Effector memory CD4-positive, alpha-beta T cell (primary cell): ENCODE measurements at places on chromosomes 3 and 15.

DNA sequence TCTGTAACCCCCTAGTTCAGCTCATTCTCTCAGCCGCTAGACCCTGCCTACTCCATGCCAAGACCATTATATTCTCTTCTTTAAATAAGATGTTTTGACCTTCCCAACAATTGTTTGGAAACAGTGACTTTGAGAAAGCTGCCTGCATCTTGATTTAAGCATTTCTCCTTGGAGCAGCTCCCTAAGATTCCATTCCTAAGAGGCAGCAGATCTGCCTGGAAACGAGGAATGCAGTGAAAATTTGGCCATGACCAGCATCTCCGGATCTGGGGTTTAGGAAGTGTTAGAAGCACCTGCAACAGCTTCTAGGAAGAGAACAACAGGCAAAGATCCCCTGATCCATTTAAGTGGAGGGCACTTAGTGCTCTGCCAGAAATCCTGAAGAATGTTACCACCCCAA lies 235.7 kb downstream of the NTRK3 start:
- no peak for DNase-seq

- DNase-seq, result no peak
Measured at GRCh38 chr15:96183514-96183850, 147.0 kb upstream of the NR2F2 start.

DNA sequence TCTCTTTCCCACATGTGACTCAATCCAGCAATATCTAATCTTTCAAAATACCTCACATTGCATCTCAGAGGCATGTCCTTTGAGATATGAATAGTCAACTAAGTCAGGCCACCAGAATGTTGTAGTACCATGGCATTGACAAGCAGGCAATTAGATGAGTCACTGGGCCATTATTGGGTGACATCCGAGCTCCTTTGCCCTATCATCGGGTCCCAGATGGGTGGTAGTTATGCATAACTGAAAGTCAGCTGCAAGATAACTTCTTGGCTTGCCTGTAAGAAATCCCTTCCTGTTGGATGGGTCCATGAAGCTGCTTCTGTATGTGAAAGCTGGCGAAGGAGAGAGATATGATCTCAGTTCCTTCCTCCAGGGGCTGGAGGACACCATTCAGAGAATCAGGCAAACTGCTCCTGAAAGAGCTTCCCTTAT lies 32.8 kb downstream of the ARRDC4 start:
- DNase-seq, result no peak

GRCh38 chr3:13200946-13201345 lies 127.7 kb upstream of the IQSEC1 start:
- no peak for DNase-seq

GRCh38 chr3:116338713-116339112 lies 106.6 kb downstream of the LSAMP start:
- DNase-seq, result no peak

GRCh38 chr3:137709011-137709601 lies 55.0 kb upstream of the SOX14 start:
- DNase-seq, result no peak

GRCh38 chr3:106082616-106083015 lies 213.8 kb upstream of the CBLB start:
- no peak for DNase-seq

DNA sequence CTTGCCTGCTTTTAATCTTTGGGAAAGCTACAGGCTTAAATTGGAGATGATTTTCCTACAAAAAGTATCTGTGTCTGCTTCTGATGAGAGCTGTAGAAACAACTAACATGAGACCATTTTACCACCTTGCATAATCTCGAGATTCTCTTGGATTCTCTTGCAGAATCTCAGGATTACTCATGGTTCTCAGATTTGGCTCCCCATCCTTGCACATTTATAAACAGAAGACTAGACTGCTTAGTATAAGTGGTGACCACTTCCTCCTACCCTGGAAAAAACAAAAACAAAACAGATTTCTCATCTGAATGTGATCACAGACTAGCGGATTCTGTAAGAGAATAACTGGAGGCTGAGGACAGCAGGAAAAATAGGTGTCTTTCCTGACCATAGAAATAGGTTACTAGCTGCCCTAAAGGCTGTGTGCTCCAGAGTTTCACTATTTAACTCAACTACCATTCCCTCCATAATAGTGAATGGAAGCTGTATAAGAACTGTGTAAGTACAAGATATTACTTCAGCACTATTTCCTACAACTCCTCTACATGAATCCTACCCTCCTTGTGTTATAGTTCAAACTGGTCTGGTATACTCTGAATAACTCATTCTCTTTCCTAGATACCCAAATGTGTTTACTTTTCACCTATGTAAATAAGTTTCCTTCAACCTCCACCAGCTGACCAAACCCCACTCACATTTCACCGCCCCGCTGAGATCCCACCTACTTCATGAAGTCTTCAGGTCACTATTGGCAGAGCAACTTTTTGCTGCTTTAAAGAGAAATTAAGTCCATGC lies 122.2 kb upstream of the C2CD4B start:
- no peak for DNase-seq

DNA sequence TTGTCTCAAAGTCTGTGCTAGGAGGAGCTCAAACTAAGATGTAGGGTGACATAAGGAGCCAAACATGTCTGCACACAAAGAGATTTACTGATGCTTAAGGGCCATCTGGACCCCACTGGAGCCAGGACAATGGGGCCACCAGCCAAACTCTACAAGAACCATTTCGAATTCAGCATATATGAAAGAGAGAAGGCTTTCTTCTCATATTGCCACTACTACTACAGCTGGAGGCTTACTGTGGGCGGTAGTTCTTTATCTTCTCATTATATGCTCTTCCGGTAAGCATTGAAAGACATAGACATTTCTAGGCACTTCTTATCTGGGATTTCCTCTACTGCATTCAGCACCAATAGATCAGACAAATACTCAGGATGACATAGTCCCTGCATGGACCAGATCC lies 404.4 kb upstream of the PROK2 start:
- no peak for DNase-seq

DNA sequence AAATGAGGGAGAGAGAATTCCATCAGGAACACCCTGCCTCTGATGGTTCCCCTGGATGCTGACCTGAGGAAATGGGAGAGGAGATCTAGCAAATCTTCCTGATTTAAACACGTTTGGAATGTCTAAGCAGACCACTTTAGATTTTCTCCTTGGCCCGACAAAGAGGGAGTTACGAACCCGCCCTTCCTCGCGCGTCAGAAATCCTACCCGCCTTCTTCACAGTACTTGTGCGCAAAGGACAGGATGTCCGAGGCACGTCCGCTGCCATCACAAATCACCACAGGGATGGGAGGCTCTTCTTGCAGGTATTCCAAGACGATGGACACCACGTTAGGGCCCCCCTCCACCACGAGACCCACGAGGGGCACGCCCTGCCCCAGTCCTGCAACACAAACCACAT lies 38.6 kb downstream of the TRPM1 start:
- DNase-seq, result no peak

DNA sequence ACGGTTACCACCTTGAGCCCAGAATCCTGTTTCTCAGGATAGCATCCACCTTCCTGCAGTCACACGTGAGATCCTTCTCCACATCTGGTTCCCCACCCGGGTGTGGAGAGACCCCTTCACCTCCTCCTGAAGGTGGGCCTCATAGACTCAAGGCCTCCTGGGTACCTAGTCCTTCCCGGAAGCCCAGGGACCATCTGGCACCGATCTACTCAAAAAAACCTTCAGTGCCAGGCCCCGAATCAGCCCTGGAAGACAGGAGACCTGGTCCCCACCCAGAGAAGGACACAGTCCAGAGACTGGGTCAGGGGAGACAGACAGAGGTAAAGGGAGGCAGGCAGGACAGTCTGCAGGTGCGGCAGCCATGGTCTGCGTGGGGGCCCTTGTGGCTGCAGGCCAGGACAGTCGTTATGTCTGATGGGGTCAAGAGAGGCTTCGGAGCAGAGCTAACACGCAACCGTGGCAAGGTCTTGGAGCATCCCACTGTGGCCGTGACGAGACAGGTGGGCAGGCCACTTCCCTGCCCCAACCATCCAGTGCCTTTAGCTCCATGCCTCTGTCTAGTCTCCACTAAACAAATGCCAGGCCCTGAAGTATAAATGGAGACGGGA lies 112.2 kb upstream of the ABHD17C start:
- DNase-seq, result no peak

GRCh38 chr15:78315686-78316282 lies 16.4 kb upstream of the SKIC8 start:
- no peak for DNase-seq

- no peak for DNase-seq
Measured at GRCh38 chr3:4994144-4994730, 15.0 kb downstream of the BHLHE40 start.

DNA sequence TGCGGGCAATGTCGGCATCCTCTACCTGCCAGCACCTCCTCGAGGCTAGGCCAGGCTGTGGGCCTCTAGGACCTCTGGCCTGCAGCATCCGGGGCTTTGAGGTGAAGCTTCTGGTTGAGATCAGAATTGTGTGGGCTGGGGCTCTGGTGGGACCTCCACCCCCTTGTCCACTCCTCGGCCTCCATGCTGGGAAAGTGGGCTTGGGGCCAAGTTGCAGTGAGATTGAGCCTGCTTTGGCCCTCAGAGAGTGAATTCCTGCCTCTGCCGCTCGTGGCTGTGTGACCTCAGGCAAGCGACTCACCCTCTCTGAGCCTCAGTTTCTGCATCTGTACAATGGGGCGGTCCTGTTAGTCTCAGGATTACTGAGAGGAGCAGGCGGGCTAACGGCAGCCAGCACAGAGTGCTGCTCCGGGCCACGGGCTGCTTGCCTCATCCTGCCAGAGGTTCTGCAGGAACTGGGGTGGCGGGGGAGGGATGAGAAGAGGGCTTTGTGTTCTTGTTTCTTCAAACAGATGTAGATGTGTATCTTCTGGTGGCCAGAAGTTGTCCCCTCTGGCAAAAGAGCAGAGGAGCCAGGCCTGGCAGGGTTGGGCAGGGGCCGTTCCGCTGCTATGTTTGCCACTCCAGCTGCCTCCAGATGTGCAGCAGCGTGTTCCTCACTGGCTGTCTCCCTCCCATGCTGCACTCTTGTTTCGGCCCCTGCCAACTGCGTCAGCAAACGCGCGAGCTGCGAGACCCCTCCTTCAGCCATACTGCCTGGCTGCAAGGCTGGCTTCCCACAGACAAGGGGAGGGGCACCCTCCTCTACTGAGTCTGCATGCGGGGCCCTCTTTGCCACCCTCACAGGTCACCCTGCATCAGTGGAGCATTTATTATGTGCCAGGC lies 33.7 kb downstream of the FBLN2 start:
- DNase-seq, result no peak

DNA sequence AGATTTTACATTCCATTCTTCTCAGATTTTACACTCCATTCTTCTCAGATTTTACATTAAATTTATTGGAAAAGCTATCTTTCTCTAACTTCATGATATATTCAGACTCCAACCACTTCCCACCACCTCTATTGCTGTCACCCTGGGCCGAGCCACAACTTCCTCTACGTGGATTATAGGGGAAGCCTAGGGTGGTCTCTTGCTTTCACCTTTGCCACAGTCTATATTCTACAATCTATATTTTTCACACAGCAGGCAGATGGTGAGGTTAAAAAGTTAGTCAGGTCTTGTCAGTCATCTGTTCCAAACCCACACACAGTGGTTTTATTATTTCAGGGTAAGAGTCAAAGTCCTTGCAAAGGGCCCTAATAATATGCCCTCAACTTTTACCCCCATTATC lies 370.8 kb upstream of the SUCLG2 start:
- DNase-seq, result no peak

DNA sequence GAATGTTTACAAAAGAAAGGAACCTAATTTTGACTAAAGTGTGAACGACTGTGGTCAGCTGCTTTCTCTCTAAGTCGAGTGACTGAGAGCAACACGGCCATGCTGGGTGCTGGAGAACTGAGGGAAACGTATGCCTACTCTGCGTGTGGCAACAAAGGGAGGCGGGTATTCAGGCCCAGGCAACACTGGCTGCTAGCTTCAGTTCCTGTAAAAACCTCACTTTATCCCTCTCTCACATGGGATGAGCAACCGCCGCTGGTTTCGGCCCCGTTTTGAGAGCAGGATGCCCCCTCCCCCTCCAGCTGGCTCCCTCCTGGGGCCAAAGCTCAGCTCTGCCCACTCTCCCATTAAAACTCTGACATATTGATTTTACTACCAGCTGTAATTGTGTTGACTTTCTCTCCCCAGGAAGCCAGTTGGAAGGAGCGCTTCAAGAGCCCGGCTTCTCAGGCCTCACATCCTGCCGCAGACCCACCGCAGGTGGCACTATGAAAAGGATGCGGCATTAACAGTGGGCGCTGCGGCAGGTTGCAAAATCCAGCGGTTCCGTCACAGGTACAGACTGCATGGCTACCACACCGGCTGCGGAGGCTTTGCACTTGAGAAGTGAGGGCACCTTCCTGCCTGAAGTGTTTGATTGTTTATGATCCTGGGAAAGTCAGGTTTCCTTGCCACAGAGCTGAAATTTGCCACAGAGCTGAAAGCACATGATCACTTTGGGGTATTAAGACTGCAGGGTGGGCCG lies 12.7 kb downstream of the PLXND1 start:
- DNase-seq, result peak; percentile 44

DNA sequence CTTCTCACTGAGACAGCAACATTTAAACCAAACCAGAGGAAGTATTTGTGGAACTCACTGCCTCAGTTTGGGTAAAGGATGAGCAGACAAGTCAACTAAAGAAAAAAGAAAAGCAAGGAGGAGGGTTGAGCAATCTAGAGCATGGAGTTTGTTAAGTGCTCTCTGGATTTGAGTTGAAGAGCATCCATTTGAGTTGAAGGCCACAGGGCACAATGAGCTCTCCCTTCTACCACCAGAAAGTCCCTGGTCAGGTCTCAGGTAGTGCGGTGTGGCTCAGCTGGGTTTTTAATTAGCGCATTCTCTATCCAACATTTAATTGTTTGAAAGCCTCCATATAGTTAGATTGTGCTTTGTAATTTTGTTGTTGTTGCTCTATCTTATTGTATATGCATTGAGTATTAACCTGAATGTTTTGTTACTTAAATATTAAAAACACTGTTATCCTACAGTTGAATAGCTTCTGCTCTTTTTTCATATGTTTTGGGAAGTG lies 23.3 kb downstream of the CLDN18 start:
- no peak for DNase-seq

- DNase-seq, result no peak
Measured at GRCh38 chr15:36498916-36499315, 80.5 kb upstream of the CDIN1 start.

DNA sequence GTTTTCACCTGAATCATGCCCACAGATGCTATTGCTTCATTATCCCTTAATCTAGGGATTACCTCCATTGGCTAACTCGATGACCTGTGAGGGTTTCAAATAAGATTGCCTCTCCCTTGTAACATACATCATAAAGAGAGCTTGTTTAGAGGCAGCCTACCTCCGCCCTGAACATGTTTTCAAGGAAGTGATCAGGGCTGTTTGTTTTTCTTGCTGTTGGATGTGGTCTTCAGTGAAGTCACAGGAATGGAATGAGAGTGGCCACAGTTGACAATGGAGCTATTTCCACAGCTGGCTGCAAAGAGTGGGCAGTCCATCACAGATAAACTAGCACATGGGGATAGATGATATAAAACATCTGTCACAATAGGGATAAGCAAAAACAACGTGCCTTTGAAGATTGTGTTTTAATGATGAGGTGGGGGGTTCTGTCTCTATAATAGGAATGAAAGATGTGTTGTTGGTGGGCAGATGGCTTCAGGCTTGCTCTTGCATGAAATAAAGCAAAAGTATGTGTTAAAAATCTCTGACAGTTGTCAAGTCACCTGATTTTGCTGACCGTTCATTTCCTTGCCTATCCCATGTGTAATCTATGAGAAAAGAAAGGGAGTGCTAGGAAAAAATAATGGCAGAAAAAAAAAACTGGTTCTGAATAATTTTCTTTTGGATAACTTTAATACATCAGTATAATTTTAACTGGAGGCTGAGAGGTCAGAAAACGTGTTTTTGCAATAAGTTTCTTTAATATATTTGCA lies 642.3 kb downstream of the RBMS3 start:
- DNase-seq, result no peak

GRCh38 chr3:188209740-188210139 lies 55.8 kb downstream of the LPP start:
- DNase-seq, result no peak
